ENCODE measurements at places on chromosomes 13 and 19. TPM values are rescaled to one million over a fixed set of nuclear protein-coding genes. Genes with fewer than 3 reads are reported as not detected.

Gene ACP7
- under 0.01 TPM for total RNA-seq

Gene TMPRSS9
- total RNA-seq: not detected

Gene TNNT1
- total RNA-seq: 20.8 TPM

Gene FGF22
- not detected for total RNA-seq

Gene CLEC4G
- total RNA-seq: not detected

Gene NLRP9
- total RNA-seq: not detected

Gene EML2
- 38.3 TPM for total RNA-seq

Gene TJP3
- total RNA-seq: not detected

Gene TUBGCP3
- total RNA-seq: 19.9 TPM

Gene DOCK6
- 19.4 TPM for total RNA-seq

Gene CGB3
- not detected for total RNA-seq

Gene TGFBR3L
- 0.58 TPM for total RNA-seq

Gene ZNF555
- total RNA-seq: 8.7 TPM

Gene ANKLE1
- 0.17 TPM for total RNA-seq

Gene ZNF420
- total RNA-seq: 5.8 TPM

Gene ZFP82
- 8.9 TPM for total RNA-seq

Gene DENND1C
- total RNA-seq: not detected

Gene RXFP2
- total RNA-seq: not detected

Gene EHD2
- 244 TPM for total RNA-seq

Gene RBM42
- 62.4 TPM for total RNA-seq

Gene MIA
- total RNA-seq: 0.83 TPM

Gene PEAK3
- total RNA-seq: not detected

Gene RETN
- not detected for total RNA-seq

Gene PSPN
- 1.7 TPM for total RNA-seq

Gene LMO7
- 98.9 TPM for total RNA-seq

Gene TEX26
- total RNA-seq: 0.44 TPM

Gene UBE2L5
- 0.17 TPM for total RNA-seq

Gene DACH1
- total RNA-seq: 0.17 TPM

Gene RYR1
- under 0.01 TPM for total RNA-seq

Gene RNF113B
- not detected for total RNA-seq

Gene TSHZ3
- total RNA-seq: 15.5 TPM

Gene ZNF230
- total RNA-seq: 3.8 TPM

Gene PODNL1
- 2.5 TPM for total RNA-seq

Gene FFAR1
- total RNA-seq: not detected

Gene KLK10
- total RNA-seq: not detected

Gene PRR22
- 0.44 TPM for total RNA-seq

Gene C2CD4C
- 0.29 TPM for total RNA-seq

Gene TYK2
- 101 TPM for total RNA-seq
